GM03348 (cell line): ENCODE measurements at places on chromosomes 3 and 15.

DNA sequence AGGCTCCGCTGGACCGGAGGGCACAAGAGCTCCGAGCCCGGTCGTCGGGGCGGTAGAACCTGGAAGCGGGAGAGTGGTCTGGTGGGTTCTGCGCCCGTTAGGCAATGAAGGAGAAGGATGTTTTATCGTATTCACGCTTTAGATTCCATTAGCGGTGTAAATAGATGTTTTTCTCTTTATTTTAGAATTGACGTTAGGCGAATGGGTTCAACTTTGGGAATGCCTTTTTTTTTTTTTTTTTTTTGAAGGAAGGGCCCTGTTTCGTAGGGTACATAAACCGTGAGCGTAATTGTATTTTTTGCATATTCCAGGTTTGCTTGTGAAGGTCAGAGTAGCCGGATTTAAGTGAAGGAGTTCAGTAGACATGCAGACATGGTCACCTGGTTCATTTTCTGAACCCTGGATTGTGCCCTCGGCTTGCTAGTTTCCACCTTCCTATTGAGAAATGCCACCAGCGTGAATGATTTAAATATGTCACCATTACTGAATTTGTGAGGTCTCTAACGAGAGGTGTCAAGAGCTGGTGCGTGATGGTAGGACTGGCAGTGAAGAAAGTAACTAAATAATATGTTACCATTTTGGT is 808 bp downstream of the RBM6 start:
- DNase-seq, result no peak

- DNase-seq, result no peak
Measured at GRCh38 chr15:22989576-22990477, 9.7 kb upstream of the CYFIP1 start.

DNA sequence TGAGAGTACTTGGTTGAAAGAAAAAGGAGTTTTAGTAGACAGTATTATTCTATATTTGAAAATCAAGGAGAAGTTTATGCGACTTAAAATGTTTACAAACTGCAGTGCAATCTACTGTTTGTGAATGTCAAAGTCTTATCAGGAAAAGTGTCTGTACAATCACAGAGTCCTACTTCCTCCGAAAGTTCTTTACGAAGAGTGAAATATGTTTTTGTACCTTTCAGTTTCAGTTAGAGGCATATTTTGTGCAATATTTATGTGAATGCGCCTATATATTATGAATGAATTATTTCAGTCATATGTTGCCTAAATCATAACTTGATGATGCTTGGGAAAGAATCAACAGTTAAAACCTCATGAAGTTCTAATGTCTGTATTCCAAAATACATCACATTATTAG is 31.5 kb downstream of the NGRN start:
- DNase-seq, result no peak

DNA sequence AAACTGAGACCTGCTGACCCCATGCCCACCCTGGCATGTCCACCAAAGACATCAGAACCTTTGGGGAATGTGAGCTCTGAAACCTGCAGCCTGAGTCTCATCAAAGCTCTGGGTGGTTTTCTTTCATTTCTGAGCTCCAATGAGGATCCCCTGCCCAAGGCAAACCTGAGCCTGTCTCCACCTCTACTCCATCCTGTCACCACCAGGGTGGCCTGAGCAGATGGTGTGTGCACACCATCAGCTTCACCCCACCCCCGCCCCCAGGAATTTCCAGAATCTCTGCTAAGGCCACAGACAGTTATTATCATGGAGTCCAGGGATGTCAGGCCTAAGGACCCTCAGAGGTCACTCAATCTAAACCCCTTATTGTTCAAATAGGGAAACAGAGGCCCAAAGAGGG is 1.3 kb downstream of the XIRP1 start:
- DNase-seq, result peak; percentile 39

DNA sequence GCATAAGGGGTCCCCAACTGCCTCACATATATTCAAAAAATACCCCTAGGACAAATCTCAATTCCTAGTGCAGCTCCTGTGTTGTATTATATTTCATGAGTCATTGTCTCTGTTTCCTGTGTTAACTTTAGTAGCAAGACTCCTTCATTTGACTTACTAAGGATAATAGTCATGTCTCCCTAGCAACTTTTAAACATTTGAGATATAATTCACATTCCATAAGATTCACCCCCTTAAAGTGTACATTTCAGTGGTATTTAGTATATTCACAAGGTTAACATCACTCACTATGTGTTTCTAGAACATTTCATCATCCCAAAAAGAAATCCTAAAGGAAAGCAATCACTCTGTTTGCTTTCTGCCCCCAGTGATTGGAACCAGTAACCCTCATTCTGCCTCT is 121.3 kb upstream of the WNT7A start:
- DNase-seq, result no peak

- peak; percentile 8 for DNase-seq
Measured at GRCh38 chr3:60932643-60933042, 318.6 kb downstream of the FHIT start.

DNA sequence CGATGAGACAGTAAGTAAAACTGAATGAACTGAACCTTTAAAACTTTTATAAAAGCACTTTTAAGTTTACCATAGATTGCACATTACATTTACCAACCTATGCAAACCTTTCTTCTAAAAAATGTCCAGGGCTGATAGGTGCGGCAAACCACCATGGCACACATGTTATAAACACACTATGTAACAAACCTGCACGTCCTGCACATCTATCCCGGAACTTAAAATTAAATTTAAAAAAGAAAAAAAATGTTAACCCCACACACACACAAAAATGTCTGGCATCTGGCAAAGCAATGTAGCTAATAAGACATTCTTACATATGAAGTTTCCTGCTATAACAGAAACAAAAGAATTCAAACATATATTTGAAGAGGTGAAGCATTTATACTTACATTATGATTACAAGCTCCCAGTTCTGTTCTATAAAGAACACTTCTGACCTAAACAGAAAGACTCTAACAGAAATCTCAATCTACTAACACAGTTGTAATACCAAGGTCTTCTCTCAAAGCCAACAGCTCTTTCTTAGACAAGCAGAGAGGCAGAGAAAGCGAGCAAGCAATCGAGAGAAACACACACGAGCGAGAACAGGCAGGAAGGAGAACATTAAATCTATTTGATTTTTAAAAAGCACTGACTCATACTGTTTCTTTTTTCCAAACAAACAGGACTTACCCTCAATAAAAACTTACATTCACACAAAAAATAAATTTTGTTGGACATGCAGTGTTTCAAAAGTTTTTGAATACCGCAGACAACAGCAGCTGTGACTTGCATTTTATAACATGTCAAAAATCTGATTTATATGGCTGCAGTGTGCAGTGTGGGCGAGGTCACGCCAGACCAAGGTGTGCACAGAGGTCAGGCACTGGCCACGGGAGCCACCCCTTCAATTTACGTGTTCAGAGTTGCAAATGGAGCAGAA is at the start of gene NRG4:
Gene NRG4 (minus strand): TSS at position 798 of the 925 bp plus-strand sequence. CDS start 1,194 bp downstream, outside the sequence.
- peak; percentile 6 for DNase-seq

DNA sequence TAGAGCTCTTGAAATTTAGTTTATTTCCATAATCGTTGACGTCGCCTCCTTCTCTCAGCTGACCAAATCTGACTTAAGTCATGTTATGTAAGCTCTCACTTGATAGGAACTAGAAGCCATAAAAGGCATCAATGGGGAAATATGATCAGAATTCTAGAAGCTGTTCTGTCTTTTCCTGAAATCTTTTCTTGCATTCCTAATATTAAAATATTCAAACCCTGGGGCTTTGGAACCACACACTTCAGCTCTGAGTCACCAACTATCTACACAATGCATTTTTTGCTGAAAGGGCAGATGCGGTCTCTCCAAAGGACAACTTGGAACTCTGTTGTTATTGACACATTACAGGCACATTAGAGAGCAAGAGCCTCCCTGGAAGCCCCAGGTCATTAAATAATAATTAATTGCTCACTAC is 91.3 kb downstream of the LARS2 start:
- DNase-seq, result peak; percentile 76

GRCh38 chr15:67832031-67832551 is 6.8 kb downstream of the SKOR1 start:
- DNase-seq, result no peak

DNA sequence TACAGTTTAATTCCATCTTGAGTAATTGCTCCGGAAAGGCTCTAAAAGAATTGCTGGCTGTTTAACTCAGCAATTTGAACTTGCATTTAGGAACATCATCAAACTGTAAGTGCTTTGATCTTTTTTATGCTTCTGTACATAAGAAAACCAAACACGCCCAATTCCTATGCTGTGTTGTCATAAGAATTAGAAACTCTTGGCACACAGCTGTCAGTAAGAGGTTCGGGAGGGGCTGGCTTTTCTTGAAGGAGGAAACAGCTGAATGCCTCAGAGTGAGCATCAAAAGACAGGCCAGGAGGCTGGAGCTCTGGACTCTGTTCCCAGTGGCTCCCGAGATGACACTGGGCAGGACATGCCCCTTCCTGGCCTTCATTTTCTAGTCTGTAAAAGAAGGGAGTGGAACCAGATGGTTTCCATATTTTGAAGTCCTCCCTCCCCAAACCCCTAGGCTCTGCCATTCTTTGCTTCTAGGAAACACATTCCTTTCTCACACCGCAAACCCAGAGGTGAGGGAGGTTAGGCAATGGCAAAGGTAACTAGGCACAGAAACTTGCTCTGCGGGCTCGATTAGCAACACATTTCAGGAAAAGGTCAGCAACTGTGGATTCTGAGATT is 73.7 kb upstream of the DLG1 start:
- DNase-seq, result peak; percentile 87

DNA sequence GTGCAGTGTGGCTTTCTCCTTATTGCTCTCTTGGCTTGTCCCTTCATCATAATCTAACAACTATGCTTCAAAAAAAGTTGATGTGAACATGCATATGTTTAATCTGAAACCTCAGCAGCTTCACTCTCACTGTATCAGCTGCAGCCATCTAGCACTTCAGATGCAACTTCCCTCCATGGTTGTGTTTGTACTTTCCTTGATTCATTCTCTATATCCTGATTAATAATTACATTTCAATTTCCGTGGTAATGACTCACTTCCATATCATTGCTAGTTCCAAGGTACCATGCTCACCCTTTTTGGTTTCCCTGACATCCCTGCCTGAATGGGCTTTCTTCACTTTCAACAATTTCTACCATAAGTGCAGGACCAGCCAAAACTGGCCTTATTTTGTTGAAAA is 51.2 kb downstream of the MDFIC2 start:
- DNase-seq, result no peak

DNA sequence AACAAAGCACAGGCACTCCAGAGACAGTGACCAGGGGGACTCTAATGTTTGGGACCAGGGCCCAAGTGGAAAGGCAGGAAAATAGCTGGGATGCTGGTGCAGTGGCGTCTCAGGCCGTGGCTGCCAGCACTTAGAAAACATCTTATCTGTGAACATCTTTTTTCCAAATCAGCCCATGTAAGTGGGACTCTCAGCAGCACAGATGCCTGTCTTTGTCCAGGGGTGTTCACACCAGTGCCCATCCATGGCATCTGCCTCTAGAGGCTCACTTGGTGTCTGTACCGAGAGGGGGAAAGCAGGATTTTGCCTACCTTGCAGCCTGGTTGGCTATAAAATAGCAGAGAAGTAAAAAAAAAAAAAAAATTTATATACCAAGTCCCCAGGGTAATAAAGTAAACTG is 26.7 kb downstream of the SLC12A8 start:
- DNase-seq, result no peak

- peak; percentile 15 for DNase-seq
Measured at GRCh38 chr3:150005243-150006112, 34.8 kb upstream of the PFN2 start.

DNA sequence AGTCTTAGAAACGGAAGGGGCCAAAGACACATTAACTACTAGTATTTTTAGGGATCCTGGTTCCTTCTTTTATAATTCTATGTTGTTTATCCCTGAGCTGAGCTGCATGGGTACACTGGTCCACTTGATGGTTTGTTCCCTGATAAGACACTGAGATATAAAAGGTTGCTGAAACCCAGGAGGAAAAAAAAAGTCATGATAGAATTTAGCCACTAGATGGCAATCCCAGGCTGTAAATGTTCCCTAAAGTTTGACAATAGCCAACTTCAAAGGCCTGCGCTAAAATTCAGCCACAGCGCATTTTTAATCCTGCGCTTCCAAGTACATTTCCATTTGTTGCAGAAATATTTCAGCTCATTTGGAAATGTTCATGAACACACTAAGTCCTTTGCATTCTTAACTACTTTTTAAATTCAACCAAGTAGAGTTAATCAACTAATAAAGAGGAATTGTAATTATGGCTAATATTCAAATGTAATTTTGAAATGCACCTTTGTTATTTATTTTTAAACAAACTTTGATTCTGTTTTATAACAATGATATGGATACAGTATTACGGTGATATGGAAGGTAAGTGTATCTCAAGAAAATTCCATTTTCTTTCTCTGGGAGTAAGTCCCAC is 249.3 kb upstream of the FEZF2 start:
- DNase-seq, result peak; percentile 52

GRCh38 chr3:38989917-38990510 is 61.7 kb downstream of the SCN11A start:
- DNase-seq, result no peak

DNA sequence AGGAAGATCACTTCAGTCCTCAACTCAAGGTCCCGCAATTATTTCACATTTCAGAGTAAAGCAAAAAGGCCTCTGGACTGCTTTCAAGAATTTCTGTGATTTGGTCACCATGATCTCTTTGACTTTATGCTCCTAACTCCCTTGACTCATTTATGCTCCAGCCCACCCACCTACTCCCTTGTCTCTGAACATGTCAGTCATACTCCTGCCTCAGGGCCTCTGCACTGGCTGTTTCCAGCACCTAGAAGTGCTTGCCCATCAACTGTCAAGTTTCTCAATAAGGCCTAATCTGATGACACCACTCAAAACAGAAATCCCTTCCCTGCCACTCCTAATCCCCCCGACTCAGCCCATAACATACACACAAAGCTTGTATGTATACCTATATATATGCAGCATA is 36.1 kb upstream of the CSPG5 start:
- no peak for DNase-seq

- DNase-seq, result no peak
Measured at GRCh38 chr15:73647259-73648013, 14.2 kb upstream of the NPTN start.

DNA sequence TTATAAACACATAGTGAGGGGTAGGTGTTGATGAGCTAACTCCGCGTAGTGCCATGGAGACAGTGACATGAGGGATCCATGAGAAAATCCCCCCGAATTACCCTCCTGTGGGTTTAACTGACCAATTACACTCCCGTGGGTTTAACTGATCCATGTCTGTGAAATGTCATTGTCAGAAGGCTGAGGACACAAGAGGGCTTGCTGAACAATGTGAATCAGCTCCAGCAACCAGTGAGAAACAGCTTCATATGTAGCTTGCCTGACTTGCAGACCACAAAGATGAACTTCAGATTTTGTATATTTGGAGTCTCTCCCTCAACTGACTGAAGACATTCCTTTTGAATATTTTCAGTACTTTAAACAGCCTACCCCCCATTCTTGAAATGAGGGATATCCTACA is 144.9 kb downstream of the FBN1 start:
- peak; percentile 25 for DNase-seq

DNA sequence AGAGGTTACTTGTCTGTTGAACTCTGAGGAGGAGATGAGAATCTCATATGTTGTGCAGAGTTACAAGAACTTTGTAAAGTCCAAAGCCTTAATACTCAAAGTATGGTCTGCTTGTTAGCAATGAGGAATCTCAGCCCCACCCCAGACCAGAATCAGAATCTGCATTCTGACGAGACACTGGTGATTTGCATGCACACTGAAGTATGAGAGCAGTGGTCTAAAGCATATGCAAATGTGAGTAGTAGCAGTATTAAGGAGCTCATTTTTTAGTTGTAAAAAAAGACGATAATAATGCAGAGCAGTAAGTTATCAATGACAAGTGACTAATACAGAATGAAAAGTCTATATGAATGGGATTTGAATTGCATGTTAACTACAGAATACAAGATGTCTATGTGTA is 327.7 kb downstream of the RYR3 start:
- DNase-seq, result no peak
